ENCODE measurements at places on chromosomes 1 and 21.

DNA sequence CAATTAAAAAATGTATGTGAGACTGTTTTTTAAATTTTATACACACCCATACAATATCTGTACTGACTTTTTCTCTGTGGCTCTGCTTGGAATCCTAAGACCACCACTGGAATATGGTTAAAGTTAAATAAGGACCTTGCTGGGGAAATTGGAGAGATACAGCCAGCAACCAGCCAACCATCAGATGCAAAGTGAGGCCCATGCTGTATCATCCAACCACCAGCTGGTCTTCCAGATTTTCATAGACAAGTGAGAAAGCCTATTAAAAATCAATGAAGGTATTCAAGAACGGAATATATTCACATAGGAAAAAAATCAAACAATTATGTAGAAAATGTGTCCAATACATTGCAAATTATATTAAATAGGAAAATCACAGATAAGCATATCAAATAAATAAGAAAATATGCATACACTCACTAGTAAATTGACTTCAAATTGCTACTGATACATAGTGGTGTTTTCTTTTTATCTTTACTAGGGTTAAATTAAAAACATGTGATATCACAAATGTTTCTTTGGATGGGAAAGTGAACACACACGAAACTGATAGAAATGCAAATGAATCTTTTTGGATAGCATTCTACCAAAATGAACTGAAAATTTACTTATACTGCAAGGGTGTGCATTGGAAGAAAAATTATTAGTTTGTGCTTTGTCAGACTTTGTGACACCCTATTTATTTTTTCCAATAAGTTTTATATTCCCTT, 1486.3 kb downstream of the BRINP3 start:
- no peak for DNase-seq

GRCh38 chr1:58149271-58149812, 397.2 kb downstream of the OMA1 start:
- no peak for DNase-seq

GRCh38 chr1:204746838-204747442, 61.4 kb upstream of the LRRN2 start:
- DNase-seq: no peak

DNA sequence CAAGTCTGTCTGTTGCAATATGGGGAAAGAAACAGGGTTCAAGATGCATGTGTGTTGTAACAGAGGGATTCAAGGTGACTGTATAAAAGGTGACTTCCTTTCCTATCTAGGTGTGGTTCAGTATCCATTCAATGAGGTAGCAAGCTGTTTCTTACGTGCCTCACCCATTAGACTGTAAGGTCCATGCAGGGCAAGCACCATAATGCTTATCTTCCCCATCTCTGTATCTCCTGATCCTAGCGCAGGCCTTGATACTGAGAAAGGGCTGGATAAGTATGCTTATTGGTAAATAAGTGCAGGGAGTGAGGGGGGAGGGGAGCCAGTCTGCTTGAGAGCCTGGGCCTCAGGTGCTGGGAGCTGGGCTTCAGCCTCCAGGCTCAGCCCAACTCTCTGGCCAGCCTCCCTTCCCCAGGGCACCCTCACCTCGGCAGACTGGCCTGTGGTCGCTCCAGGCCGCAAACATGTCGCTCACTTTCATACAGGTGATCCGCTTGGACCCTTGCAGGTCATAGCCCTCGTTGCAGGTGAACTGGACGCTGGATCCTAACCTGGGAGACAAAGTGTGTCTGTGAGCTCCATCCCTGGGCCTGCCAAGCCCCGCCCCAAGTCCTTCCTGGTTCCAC, 44.5 kb upstream of the HMGB4 start:
- no peak for DNase-seq

- no peak for DNase-seq
Measured at GRCh38 chr1:50424045-50424883, 1.0 kb upstream of the DMRTA2 start.

DNA sequence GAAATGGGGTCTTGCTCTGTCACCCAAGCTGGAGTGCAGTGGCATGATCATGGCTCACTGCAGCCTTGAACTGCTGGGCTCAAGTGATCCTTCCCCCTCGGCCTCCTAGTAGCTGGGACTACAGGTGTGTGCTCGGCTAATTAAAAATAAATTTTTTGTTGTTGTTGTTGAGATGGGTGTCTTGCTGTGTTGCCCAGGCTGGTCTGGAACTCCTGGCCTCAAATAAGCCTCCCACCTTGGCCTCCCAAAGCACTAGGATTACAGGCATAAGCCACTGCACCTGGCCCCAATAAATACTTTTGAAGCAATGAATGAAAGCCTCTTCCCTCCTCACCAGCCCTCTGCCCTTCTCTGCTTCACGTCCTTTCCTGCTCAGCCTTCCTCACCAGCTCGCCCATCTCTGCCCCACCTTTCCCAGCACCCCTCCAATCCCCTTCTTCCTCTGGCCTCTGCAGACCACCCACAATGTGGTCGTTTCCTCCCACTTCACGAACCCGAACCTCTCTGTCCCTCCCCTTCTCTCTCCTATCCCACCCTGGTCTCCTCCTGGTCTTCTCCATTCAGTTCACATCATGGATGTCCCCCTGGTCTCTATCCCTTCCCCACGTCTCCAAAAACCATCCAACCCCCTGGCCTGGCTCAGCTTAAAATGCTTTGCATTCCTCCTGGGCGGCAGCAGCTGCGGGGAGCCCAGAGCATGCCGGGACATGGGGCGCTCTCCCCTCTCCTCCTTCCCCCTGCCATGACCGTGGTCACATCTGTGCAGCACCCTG, 38.4 kb downstream of the RAP1GAP start:
- no peak for DNase-seq

- no peak for DNase-seq
Measured at GRCh38 chr21:44846485-44847260, 26.8 kb downstream of the PTTG1IP start.

DNA sequence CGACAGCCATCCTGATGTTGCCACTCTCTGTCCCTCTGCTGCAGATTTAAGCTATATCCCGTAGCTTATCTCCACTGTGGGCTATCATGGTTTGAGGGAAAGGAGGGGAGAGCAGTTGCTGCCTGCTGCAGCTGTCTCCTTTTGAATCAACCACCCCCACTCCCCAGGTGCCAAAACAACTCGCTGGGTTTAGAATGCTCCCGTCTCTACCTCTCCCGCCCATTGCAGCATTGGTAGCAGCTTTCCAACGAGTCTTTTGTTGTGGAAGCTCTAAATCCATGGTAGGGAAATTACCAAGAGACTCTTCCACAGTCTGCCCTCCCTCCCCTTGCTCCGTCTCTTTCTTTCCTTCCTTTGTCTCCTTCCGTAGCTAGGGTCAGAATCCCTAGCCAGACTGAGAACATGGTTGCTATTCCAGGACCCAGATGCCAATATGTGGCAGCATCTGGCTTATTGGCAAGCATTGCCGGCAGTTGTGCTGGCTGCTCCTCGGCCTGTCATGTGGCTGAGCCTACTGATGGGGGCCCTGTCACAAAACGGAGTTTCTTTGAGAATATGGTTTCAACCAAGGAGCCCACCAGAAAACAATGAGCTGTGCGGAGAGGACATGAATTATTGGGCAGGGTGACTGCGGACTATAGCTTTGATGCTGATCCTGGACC, 230.7 kb downstream of the RPS6KC1 start:
- no peak for DNase-seq

DNA sequence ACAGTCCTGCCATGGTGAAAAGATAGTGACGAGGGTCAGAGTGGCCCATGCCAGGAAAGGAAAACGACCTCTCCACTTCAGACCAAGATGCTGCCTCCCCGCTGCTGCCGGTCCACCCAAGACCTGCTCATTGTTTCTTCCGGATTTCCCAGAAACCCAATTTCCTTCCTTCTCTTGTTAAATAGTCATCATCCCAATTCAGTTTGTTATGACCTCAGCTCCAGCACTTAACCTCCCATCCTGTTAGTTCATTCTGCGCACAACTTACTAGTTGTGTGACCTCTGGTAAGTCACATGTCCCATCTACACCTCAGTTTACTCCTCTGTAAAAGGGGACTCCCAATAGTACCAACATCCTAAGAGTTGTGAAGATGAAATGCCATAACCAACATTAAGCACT, 29.9 kb upstream of the PPP1R15B start:
- DNase-seq: no peak

- DNase-seq: no peak
Measured at GRCh38 chr1:66168467-66168887, 365.5 kb upstream of the SGIP1 start.

DNA sequence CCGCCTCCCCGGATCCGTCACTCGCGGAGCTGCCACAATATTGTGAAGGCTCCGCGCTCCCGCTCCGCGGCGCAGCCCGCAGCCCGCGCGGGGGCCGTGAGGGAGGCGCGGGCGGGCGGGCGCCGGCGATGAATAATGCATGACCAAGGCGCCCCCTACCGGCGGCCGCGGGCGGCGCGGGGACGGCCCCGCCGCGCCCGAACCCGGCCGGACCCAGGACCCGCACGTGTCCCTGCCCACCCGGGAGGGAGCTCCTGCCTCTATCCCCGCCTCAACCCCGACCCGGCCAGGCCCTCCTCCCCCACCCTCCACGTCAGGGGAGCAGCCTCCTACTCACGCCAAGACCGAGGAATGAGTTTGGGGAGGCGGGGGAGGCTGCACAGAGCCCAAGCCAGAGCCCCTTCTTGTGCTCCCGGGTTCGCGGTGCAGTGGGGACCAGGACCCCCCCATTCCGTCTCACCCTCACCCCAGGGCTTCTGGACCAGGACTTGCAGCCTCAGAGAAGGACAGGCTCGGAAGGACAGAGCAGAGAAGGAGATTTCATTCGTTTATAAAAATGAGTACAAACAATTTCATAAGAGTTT, 70.8 kb upstream of the CASZ1 start:
- DNase-seq: no peak

- DNase-seq: no peak
Measured at GRCh38 chr1:76713535-76713934, 153.7 kb upstream of the ST6GALNAC5 start.

DNA sequence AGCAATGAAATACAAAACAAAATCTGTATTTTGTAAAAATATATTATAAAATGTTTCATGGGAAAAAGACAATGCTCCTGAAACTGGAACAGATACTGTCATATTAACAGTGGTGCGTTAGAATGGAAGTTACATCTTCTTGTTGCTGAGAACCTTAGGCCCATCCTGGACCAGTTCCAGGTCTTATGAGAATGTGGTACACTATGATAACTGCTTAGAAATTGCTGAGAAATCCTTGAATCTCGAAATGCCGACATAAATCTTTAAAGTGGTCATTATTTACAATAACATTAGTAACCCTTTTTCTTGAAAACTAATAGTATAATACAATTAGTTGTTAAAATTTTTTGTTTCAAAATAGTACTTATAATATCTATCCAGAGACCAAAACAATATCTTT, 747.9 kb upstream of the NCAM2 start:
- DNase-seq: no peak

DNA sequence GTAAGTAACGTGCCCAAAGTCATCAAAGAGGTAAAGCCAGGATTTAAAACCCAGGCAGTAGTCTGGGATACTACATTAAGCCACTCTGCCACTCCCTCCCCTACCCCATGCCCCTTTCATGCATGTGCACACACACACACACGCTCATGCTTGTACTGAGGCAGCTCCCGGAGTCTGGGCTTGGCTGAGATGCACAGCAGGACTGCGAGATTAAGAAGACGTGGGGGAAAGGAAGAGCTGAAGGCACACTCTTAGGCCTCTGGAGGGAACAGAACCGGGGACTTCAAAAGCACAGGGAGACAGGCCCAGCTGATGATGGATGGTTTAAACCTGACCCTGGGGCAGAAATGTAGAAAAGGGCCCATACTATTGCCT, 98.3 kb downstream of the GLIS1 start:
- no peak for DNase-seq

Data from NCI-H1048 (cell line).